Stimulated activated CD4-positive, alpha-beta T cell treated with anti-CD3 and anti-CD28 coated beads, Interleukin-1b, Interleukin-23, amount 100 ng/mL, for 48 hours (primary cell): ENCODE measurements at places on chromosomes 12 and 14.

GRCh38 chr12:117861691-117862090, 107.1 kb downstream of the KSR2 start:
- no peak for DNase-seq

DNA sequence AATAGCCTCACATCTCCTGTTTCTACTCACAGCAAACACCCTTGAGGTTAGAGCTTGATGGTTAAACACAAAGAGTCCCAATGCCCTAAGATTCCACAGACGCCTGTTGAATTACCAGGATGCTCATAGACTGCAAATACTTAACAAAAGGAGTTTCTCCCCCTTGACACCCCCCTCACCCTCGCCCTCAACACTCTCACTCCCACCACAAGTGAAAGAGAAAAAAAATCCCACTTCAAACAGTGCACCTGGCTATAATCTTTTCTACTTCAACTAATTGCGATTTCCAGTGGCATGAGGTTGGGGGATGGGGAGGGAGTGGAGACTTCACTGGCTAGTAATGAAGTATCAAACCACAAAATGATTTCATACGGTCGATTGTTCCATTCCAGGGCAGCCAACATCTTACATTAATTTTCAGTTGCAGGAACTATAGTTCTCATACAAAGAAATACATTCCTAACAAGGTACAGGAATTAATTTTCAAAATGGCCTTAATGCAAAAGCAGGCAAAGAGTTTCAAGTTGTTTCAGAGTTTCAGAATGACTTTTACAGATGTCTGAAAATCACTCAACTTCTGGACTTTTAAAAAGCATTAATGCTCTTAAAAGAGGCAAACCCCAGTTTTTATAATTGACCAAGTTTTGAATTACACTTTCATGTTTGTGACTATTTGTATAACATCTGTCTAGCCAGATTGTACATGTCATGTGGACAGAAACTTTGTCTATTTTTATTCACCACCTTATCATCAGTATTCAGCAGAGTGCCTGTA, 390.7 kb downstream of the C12orf75 start:
- no peak for DNase-seq

DNA sequence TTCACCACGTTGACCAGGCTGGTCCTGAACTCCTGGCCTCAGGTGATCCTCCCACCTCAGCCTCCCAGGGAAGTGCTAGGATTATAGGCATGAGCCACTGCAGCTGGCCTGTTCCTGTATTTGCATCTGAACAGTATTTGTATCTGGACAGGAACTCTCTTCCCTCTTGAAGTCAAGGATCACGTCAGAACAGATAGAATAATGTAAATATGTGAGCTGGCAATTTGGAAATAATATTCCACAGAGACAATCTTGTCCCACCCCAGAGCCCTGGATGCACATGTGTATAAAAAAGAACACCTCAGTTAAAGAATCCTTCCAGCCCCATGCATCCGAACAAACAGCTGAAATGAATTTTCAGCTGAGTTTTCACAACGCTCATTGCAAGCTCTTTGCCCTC, 118.3 kb downstream of the VEZT start:
- no peak for DNase-seq

DNA sequence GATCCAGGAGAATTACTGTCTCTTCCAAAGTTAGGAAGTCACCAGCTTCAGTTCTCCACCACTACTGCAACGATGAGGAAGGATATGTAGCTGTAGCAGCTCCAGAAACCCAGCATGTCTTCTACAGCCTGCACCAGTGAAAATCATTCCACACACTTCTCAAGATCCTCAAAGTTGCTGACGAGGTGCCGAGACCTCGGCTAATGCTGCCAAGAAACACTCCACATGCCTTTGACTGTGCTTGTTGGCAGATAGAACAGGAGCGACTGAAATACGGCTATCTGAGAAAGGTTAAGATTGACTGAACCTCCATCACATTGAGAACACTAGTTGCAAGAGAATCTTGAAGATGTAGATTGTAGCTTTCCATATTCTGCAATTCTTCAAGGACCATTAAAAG, 241.9 kb downstream of the PPFIA2 start:
- no peak for DNase-seq

DNA sequence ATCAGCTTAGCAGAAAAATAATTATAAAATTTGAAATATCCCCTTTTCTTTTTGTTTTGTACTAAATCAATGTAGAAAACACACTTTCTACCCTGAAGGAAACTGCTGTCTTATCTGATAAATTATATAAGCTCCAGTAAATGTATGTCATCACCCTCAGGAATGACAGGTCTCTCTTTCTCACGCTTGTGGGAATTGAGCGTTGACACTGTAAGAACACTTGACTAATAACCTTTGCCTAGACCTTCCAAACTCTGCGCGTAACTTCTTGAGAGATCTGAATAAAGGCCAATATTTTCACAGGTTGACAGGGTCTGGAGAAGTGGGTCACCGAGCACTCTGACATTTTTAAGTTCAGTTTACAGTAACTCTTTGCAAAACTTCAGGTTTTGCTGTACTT, 138.5 kb downstream of the BCAT1 start:
- no peak for DNase-seq
